ENCODE measurements at places on chromosomes 5 and 9. TPM values are rescaled to one million over a fixed set of nuclear protein-coding genes. Genes with fewer than 3 reads are reported as not detected.

Gene ARL10
- total RNA-seq, result 2.0 TPM

Gene NIPAL4
- total RNA-seq, result not detected

DNA sequence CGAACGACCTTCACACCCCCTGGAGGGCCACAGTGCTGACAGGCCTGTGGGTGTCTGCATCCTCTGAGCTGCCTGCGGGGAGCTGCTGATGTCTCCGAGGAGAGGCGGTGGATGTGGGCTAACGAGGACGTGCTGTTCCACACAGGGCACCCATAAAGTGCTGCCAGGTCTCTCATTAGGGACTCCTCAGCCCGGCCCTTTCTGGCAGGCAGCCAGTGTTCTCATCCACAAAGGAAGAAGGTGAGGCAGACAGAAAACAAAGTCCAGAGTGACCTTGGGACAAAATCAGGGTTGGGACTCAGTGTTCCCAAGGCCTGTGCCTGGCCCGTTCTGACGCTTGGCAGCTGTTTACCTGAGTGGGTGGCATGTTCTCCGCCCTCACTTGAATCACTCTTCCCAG is 29.3 kb downstream of the CARTPT start:
- no peak overlapping the region for H3K4me3 ChIP-seq
- no peaks in the 10 kb centered on the region for H3K27me3 ChIP-seq
- no peak overlapping the region for H3K27ac ChIP-seq
- no peaks in the 10 kb centered on the region for H3K4me1 ChIP-seq
- H3K36me3 ChIP-seq, result no peaks in the 10 kb centered on the region

- no peaks in the 10 kb centered on the region for H3K4me1 ChIP-seq
- H3K27me3 ChIP-seq, result no peaks in the 10 kb centered on the region
- no peak overlapping the region for H3K27ac ChIP-seq
Measured at GRCh38 chr9:133056533-133056932, 5.2 kb upstream of the CEL start.

All from Panc1 (cell line).